Activated T-helper 1 cell treated with anti-CD3 and anti-CD28 coated beads, Interleukin-2, amount 50 U/mL, for 16 hours (primary cell): ENCODE measurements at places on chromosomes 1 and 21.

DNA sequence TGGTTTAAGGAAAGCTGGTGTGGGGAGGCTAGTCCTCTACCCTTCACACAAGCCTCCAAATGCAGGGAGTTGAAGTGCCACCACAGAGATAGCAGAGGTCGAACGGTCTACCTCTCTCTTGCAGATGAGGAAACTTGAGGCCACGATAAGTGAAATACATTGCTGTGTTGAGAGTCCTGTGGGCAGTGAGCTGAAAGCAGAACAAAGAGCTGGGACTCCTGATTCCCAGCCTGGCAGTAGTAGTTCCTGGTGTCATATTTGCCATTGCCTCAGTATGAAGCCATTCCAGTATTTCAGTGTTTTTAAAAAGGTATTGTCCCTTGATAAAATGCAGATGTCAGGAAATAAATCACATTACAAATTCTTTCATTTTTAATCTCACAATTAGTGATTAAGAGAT is 28.6 kb downstream of the AK4 start:
- no peak for DNase-seq

GRCh38 chr1:3736131-3736561 is 16.1 kb upstream of the CCDC27 start:
- DNase-seq: no peak

- no peak for DNase-seq
Observed at GRCh38 chr21:25826652-25827051, 91.9 kb downstream of the GABPA start.

DNA sequence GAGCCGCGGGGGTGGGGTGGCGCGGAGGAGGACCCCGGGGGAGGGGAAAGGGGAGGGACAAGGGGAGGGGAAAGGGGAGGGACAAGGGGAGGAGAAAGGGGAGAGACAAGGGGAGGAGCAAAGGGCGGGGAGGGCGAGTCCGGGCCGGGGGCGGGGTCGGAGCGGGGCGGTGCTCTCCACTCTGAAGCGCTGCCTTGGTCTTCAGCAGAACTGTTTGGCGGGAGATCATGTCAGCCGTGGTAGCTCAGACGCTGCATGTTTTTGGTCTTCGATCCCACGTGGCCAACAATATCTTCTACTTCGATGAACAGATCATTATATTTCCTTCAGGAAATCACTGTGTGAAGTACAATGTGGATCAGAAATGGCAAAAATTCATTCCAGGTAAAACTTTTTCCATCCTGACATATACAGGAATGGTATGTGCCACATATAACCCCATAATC is 420 bp downstream of the CFAP57 start:
- peak; percentile 76 for DNase-seq

DNA sequence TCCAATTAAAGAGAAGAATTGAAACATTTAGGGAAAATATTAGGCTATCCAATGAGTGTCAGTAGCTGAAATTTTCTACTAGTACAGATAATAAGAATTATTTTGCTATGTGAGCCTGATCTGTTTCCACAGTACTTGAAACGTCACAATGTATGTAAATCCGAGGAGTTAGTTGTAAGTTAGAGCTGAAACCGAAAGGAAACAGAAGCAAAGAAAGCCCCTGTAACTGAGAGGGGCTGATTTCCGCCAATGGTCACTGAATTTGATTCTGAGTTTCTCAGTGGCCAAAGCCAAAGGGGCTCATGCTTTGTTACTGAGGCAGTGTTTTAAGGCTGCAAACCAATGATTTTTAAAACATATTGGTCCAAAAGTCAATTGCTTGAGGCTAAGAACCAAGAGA is 168.3 kb upstream of the DUSP10 start:
- DNase-seq: no peak

DNA sequence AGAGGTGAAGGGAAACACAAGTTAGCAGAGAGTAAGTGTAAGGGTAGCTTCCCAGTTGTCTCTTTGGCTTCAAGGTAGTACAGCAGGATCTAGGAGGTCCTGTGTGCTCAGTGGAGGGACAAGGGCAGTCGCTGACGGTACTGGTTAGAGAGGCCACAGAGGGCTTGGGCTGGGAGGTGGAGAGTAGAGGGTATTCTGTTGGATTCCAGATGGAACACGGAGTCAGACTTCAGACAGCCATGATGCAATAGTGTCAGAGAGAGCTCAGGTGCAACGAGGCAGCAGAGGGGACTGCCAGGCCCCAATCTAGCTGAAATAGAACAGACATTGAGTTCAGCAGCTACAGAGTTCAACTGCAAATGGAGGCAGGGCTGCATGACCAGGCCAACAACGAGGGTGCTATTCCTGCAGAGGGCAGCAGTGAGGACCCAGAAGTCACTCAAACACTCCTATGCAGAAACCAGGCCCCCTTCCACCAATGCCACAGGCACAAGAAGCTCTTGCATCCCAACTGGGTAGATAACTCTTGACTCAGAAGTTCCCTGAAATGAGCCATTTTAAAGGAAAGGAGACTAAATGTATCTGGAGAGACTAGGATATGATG is 325.0 kb upstream of the ESRRG start:
- no peak for DNase-seq

- DNase-seq: no peak
Observed at GRCh38 chr1:200354243-200354642, 55.6 kb downstream of the ZNF281 start.

- DNase-seq: no peak
Observed at GRCh38 chr1:155691992-155692528, 3.2 kb downstream of the DAP3 start.

DNA sequence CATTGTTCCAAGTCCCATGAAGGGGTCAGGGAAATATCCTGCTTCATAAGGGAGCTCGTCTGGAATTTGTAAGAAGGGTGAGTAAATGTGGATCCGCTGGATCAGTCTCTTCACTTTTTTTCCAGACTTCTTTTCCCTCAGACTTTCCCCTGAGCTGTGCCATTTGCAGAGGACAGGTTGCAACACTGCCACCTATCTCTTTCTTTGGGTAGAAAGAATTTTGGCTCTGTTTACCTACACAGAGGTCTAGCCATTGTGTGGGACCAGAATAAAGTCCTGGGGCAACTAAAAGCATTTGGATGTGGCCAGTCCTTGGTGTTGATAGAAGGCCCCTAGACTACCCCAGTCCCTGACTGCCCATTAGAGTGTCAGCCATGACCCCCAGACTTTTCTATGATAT is 1146.7 kb upstream of the PRMT6 start:
- no peak for DNase-seq

- no peak for DNase-seq
Observed at GRCh38 chr1:1982379-1983232, 21.0 kb downstream of the CFAP74 start.

DNA sequence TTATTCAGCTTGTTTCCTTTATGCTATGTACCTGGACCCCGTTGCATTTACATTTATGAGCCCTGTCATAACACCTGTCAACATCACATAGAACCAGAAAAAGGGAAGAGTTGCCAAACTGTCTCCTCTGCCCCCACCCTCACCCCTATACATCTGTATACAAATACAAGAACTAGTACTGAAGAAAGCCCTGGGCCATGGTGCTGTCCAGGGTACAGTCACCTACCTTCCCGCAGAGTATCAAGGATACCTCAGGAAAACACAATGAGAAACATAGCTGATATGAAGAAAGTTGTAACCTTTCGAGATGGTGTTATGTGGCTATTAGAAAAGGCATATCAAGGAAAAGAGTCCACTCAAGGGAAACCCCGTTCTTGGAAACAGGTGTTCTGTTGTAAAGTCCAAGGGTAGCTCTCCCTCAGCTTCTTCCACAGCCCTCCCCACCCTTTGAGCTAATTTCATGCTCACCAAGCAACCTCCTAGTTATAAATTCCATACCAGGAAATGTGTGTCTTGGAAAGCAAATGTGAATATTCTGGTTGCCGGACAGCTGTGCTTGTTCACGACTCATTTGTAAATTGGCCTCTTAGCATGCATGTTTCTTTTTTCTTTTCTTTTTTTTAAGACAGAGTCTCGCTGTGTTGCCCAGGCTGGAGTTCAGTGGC is 16.7 kb upstream of the AVPR1B start:
- no peak for DNase-seq

DNA sequence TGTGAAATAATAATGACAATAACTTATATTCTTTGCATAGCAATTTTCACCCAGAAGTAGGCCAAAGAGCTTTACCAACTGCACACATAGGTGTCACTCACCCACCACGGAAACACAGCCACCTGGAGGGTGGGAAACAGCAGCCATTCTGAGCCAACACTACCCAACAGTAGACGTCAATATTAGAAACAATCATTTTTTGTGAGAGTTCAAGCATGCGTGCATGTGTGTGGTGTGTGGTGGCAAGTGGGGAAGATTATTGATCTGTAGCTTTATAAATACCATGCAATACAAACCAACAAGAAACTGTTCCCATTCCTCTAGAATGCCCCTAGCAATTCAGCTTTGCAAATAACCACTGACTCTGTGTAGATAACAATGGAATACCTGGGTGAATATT is 19.1 kb downstream of the PROX1 start:
- DNase-seq: no peak
